PC-3 (cell line): ENCODE measurements at places on chromosomes 3 and 15. TPM values are rescaled to one million over a fixed set of nuclear protein-coding genes. Genes with fewer than 3 reads are reported as not detected.
A peak's percentile ranks its signal among the peaks of the same experiment; 100 is the strongest.

- peak; percentile 72 for DNase-seq
Measured at GRCh38 chr3:184160456-184160855, 5.3 kb downstream of the DVL3 start.

KIF7 gene
- 18.8 and 27.2 TPM in 2 replicates for total RNA-seq

DNA sequence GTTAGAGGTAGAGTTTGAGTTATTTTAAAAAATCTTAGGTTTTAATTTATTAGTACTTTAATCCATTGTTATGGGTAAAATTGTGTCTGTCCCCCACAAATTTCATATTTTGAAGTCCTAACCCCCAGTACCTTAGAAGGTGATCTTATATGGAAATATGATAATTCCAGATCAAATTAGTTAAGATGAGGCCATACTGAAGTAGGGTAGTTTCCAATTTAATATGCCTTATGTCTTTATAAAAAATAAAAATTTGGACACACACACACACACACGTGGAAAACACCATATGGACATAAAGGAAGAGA is 18.6 kb upstream of the ADGRG7 start:
- no peak for DNase-seq

- no peak for DNase-seq
Measured at GRCh38 chr3:46484911-46485778, 12.6 kb upstream of the RTP3 start.

DNA sequence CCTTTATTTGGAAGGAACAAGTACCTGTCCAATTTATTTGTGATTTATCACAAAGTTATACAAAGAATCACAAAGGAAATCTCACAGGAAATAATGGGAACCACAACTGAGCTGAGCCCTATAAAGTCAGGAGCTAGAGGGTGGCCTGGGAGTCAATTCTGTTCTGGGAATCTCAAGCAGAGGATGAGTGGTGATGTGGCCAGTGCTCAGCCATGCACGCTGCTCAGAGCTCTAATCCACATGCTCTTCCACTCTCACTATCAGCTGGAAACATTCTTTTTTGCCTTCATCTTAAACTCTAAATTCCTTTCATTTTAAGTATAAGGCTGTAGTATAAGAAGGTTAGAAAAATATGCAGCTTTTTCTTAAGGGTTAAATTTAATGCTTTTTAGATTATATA is 36.6 kb downstream of the UACA start:
- no peak for DNase-seq

TMEM42 gene
- 6.3 and 10.2 TPM in 2 replicates for total RNA-seq

DNA sequence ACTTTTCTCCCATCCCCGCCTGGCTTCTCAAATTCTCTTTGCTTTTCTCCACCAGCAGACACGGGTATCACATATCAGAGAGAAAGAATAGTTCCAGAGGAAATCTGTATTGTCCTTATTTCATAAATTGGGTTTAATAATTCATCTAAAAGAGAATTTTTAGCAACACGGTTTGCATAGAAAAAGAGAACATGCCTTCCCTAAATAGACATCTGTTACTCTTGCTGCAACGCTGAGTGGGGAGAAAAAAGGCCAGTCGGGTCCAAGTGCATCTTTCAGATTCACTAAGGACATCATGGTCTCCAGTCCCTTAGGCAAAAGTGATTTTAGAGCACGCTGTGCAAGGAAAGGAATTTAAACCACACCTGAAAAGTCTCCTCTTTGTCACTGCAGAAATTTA is 201.3 kb downstream of the ABHD5 start:
- DNase-seq, result no peak

DNA sequence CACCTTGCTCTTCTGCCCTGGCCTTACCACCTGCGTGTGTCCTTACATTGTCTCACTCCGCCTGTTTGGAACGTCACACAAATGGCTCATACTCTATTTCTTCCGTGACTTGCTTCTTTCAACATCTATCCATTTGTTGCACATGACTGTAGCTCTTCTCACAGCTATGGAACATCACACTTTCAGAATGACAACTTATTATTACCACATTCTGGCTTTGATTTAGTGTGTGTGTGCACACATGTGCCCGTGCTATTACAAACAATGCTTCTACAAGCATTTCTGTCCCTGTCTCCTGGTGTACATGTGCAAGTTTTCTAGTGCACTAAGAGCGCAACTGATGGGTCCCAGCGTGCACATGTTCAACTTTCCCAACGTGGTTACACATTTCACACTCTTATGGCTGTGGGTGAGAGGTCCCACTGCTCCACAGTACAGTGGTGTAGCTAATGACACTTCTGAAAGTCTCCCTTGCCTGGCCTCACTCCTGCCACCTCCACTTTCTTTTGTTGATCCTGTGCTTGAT is 37.8 kb downstream of the PTH1R start:
- no peak for DNase-seq

CLDN18 gene
- not detected in 2 replicates for total RNA-seq

DNA sequence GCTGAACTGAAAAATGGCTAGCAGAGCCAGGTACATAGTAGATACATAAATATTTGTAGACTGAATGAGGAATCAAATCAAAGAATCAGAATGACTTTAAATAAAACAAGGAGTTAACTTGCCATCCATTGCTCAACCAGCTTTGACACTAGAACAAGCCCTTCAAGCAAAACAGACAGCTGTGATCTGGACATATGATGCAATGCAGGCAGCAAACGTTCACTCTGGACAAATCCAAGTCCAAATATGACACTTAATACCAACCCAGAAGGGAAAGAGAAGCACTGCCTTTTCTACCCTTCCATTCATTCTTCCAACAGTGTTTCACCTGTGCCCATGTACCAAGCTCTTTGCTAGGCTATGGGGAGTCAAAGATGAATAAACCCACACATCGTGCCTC is 4.5 kb downstream of the THRB start:
- no peak for DNase-seq

- no peak for DNase-seq
Measured at GRCh38 chr3:98564282-98565005, 29.0 kb downstream of the CPOX start.

GRCh38 chr3:124607163-124607562 is 123.1 kb upstream of the UMPS start:
- DNase-seq, result peak; percentile 96

DNA sequence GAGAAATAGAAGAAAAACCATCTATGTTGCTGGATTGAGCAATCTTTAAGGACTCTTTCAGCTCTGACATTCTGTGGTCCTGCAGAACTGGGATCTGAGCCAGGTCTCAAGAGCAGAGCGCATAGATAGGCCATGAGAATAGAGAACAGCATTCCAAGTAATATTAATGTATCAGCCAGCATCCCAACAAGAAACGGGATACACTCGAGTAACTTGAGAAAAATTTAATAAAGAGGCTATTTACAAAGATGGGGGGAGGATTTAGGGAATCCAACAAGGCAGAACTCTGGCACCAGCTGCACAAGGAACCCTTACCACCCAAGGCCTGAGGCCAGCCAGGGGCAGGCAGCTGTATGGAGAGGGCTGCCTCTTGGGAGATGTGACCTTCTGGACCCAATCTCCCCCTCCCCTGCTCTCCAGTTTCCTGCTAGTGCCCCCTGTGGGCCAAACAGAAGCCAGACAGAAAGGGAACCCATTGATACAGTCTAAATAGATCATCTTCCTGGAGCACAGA is 8.2 kb downstream of the TMOD2 start:
- DNase-seq, result no peak

DNA sequence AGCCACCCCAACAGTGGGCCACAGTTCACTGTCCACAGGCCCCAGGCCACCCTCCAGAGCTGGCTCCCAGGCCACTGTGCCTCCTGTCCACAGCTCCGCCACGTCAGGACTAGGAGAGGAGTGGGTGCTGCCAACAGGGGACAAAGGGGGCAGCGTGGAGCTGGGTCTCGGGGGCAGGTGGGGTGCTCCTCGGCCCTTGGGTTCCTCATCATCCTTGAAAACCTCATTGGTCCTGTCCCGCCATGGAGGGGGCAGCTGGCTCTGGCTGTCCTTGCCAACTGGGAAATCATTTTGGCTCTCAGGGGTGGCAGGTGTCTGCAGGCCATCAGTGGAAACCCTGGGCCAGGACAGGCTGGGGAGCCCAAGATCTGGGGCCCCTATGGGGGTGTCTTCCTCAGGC is 45.2 kb downstream of the ADAMTS7 start:
- DNase-seq, result no peak

DNA sequence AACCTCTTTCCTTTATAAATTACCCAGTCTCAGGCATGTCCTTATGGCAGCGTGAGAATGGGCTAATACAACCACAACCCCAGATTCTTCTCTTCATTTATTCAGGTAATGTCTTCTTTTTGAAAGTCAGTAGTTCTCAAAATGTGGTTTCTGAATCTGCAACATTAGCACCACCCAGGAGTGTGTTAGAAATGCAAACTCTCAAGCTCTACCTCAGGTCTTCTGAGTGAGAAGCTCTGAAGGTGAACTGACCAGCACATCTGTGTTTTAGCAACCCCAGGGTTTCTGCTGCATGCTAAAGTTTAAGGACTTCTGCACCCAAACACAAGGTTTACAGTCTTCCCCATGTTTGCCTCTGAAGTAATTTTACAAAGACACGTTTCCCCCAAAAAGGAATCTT is 22.3 kb upstream of the TRIM59 start:
- no peak for DNase-seq

GRCh38 chr3:123113889-123114450 is 47.1 kb downstream of the PDIA5 start:
- DNase-seq, result no peak

CTXN2 gene
- not detected in 2 replicates for total RNA-seq

HYKK gene
- total RNA-seq, result 2.9 and 7.3 TPM in 2 replicates

SLC22A14 gene
- total RNA-seq, result 0.07 TPM in 1 of 2 replicates, not detected in the other

LRRIQ4 gene
- total RNA-seq, result 0.52 TPM in 1 of 2 replicates, not detected in the other

DNA sequence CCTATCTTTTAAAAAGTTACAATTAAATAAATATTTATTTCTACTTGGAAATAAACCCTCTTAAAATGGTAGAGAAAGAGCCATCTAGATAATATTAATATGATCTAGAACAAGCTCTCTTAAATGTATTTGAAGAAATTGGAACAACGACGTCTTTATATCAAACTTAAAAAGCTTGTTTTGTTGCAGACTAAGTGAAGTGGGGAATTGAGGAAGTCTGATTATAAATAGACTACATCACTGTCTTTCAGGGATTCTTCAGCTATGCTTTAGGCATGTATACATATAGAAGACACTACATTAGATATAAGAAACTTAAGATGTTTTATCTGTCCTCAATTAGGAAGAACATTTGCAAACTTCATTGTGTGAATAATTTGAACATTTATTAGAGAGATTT is 1.8 kb downstream of the BCHE start:
- no peak for DNase-seq

- DNase-seq, result no peak
Measured at GRCh38 chr3:58724336-58724735, 57.8 kb upstream of the FAM3D start.

ASB14 gene
- not detected in 2 replicates for total RNA-seq

- peak; percentile 85 for DNase-seq
Measured at GRCh38 chr3:158709666-158710083, 22.6 kb downstream of the RARRES1 start.

DNA sequence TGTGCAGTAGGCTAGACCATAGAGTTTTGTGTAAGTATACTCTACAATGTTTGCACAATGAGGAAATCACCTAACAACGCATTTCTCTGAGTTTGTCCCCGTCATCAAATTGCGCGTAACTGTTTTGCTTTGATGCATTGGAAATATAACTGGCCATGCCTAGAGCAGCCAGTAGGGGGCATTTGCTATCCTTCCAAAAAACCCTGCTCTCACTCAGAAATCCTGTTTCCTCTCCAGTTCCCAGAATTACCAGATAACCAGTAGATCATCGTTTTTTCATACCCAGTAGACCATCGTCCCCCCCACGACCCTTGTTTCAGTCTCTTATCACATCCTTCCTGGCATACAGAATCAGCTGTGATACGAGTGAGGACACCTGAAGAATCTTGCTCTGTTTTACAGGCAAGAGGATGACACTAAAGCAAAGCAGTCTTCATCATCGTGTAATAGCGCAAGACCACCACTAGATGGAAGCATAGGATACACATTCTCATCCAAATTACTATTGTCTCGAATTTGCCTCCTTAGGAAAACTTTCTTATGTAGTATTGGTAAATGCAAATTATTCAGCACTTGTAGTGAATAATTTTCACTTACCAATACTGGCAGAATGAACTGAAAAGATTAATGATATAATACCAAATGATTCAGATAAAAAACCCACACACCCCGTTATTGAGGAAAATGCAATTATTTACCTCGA is 4.4 kb upstream of the GABRR3 start:
- peak; percentile 89 for DNase-seq

PIGX gene
- 22.5 and 30.3 TPM in 2 replicates for total RNA-seq

GRCh38 chr3:13846716-13847570 is 32.9 kb downstream of the WNT7A start:
- DNase-seq, result no peak

- no peak for DNase-seq
Measured at GRCh38 chr3:160808838-160809237, 52.8 kb downstream of the PPM1L start.

DNA sequence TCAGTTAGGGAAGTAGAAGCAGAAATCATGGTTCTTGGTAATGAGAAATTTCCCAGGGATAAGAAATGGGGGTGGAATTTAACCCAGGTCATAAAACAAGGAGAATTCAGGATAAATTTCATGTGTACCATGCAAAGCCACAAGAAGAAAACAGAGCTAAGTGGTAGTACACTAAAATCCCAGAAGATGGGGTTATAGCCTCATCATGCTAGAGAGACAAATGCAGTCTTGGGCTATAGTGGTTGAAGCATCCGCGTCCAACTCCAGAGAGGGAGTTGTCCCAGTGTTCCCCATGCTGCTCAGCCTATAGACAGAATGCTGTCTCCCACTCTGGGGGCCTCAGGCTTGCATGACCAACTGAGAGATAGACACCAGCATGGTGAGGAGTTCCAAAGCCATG is 36.2 kb upstream of the CLRN1 start:
- DNase-seq, result peak; percentile 22
